ENCODE measurements at places on chromosomes 11 and 22.

DNA sequence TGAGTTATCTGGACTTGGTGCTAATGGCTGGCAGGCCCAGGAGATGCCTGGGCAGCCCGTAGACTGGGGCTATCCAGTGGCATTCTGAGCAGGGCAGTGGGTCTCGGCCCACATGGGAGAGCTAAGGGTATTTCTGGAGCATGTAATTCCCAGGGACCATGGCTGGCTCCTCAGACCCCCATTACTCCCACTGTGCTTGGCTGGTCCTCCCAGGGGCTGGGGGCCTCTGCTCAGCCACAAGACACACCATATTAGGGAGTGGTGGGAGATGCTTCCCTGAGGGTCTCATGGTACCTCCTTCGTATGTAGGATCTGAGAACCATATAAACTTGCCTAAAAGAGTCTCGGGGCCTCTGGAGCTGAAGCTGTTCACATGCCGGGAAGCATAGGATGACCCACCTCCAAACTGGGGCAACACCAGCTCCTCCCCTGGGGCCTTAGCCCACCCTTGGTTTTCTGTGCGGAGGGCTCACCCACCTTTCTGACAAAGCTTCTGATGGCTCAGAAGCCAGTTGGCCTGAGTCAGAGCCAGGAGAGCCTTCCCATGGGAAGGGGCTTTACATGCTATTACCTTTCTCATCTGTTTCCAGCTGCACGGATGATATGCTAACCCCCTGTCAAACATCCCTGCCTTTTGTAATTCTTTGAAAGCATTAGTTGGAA lies 9.5 kb upstream of the FTH1 start:
- DNase-seq: no peak

GRCh38 chr22:46639843-46640242 lies 19.7 kb downstream of the GRAMD4 start:
- no peak for DNase-seq

- peak; percentile 48 for DNase-seq
Measured at GRCh38 chr11:927871-928270, 2.2 kb downstream of the AP2A2 start.

- peak; percentile 51 for DNase-seq
Measured at GRCh38 chr11:66418168-66418985, 2.5 kb upstream of the NPAS4 start.

- no peak for DNase-seq
Measured at GRCh38 chr11:80007616-80008015, 566.8 kb upstream of the TENM4 start.

- DNase-seq: no peak
Measured at GRCh38 chr22:29756341-29756740, 10.5 kb downstream of the ZMAT5 start.

GRCh38 chr11:73376803-73377629 lies 817 bp downstream of the RELT start:
- no peak for DNase-seq

DNA sequence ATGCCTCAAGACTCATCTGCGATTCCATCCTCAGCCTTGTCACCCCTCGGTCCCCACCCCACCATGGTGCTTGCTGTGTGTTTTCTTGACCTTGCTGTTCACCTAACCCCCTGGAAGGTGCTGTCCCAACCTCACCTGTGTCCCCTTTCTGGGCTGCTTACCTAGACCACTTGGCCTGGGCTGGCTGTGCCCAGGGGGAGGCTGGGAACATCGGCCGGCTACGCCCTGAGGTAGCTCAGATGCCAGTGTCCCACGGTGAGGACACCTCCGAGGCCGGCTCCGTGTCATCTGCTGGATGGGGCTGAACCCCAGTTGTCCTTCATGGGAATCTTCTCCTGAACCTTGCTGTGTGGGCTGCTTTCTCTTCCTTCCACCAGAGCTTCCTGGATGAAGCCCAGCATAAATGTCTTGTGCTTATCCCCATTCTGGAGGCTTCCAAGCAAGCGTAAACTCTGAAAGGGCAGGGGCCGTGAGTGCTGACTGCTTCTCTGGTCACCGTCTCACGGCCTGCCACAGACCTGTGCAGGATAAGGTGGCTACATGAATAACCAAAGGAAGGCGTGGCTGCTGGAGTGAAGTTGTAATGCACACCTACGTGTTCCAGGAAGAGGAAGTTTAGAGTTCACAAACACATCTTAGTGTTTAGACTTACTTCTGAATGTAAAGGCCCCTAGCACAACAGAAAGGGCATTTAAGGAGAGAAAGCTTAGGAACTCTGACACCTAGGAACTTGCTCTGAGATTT lies 724.3 kb downstream of the TBC1D22A start:
- no peak for DNase-seq

DNA sequence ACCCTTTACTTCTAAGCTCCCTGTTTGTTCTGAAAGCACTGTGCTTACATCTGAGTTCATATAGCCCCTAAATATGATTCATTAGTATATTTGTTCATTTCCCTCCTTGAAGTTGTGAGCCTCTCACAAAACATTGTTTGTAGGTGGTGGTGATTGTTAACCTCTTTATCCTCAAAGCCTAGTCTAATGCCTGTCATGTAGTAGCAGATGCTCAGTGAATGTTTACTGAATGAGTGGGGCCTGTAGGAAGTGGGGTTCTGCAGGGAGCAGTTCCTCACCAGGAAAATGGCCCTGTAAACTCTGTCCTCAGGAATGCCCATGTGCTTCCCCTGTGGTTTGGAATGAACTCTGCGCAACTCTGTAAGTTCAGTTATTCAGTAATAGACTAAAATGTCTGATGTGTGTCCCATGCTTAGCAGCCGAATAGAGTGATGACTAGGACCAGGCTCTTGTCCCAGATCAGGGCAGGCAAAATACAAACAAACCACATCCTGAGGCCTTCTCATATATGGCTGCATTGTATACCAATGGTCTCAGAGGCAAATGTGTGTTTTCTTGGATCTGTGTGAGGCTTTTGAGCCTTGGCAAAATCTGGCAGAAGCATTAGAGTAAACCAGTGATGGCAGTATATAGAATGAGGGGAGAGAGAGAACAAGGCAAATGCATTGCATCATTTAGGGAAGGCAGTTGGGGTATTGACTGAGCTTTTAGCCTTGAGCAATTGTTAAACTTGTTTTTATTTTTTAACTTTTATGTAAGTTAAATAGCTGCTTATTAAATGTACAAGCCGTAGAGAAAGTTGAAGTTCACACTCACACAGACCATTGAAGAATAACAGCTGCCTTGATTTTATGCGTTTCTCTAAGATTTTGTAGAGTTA lies 91.4 kb upstream of the BIRC3 start:
- DNase-seq: no peak

- peak; percentile 3 for DNase-seq
Measured at GRCh38 chr11:7278314-7278917, 26.7 kb downstream of the SYT9 start.

- no peak for DNase-seq
Measured at GRCh38 chr11:15947681-15948648, 408.4 kb downstream of the SOX6 start.

DNA sequence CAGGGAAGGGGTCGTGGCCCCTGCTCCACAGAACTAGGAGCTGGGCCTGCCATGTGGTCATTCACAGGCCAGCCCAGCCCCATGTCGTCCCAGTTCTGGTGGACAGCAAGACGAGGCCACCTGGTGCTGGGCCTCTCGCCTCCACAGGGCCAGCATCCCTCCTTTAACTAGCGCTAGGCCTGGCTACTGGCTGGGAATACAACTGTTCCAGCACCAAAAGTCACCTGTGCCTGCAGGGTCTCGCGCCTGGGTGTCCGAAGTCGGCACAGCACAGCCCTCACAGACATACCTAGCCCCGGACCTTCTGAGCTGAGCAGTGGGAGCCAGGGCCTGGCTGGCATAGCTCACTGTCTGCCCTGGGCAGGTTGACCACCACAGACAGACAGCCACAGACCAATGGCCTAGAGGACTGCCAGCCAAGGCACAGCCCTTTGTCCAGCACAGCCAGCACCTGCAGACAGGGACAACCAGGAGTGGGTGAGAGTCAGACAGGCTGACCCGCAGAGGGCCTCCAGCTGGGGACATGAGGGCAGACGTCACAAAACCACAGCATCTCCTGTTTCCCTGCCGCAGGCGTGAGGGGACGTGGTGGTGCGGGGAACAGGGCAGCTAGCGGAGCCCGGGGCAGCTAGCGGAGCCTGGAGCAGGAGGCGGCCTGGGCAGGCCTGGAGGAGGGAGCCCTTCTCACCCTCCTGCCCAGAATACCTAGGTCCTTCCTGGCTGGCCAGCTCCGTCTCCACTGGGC lies 27.2 kb upstream of the TH start:
- no peak for DNase-seq

DNA sequence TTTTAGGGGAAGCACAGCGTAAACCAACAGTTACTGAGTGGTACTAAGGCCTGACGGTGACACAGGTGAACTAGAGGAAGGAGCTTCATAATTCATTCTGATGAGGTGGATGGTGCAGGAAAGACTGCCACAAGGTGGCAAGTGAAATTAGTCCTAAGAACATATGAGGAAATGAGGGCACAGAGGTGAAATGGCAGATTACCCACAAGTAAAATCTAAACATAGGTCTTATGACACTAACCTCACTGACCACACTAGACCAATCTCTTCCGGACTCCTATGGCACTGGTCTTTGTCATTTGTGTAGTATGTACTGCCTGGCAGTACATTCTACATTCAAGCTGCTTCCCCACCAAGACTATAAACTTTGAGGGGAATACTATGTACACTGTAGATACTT lies 20.2 kb downstream of the GAB2 start:
- no peak for DNase-seq

- DNase-seq: no peak
Measured at GRCh38 chr22:37967147-37967546, 13.6 kb downstream of the POLR2F start.

DNA sequence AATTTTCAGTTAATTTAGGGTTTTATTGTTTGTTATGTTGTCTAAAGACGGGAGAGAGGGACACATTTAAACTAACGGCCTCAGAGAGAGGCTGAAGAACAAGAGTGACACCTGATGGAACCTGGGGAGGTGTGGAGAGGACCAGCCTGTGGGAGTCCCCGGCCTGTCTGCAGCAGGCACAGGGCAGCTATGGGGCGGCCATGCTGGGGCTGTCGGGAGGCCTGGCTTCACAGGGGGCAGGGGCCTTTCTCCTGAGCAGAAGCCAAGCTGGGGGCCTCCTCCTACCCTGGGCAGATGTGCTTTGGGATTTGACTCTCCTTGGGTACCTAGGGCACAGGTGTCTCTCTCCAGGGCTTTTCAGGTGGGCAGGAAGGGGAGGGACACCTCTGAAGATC lies 21.9 kb downstream of the RELT start:
- DNase-seq: no peak

- no peak for DNase-seq
Measured at GRCh38 chr11:76237914-76238313, 31.6 kb upstream of the WNT11 start.

DNA sequence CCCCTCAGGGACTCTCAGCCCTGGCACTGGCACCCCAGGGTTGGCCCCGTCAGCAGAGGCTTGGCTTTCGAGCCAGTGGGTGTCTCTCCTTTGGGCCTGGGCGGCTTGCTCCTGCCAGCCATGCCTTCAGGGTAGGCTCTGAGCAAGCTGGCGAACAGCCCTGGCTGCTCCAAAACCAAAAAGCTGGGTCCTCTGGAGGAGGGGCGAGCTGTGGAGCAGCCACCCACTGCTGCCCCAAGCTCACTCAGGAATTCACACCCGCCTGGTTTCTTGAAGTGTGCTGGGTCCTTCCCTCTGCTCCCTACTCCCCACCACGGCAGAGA lies 6.2 kb downstream of the YDJC start:
- no peak for DNase-seq

- no peak for DNase-seq
Measured at GRCh38 chr11:121566279-121567168, 113.8 kb upstream of the SORL1-AS1 start.

DNA sequence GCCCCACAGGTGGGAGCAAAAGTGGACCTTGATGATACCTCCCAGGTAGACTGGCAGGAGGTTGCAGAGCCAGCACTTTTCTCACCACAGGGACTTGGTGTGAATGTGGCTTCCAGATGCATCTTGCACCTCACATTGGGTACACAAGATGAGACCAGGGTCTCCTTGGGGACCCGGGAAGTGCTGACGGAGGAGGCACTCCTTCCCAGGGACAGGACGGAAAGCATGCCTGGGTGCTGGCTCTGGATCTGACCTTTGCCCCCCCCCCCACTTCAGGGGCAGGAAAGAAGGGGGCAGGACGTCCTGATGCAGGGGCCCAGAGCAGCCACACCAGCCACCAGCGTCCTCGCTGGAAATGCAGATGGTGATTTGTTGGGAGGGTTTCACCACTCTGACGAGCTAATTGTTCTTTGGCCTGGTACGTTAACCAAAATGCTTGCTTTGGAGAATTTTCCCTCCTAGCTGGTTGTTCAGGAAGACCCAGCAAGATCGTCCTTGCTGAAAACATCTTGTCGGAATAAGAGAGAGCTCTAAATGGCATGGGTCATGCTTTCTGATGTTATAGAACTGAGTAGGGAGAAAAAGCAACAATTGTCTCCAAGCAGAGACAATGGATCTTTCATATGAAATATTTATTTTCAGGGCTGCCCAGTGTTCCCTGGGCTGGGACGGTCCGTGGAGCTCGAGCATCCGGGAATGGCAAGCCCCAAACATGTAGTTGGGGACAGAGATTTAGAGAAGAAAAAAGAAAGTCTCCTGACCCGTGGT lies 74.4 kb upstream of the PPARA start:
- DNase-seq: no peak

DNA sequence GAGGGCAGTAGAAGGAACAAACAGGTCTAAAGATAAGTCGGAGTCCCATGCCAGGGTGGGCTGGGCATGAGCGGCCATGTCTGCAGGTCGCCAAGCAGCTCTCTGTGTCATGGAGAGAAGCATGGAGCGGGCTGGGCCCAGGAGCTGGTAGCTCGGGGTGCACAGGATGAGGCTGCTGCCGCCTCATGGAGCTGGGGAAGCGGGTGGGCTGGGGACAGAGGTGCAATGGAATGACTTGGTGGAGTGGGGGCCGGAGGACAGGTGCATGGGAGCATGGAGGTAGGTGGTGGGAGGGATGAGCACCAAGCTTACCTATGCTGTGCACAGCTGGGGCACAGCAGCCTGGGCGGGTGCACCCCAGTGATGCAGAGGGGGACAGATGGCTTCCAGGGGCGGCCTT lies 3.6 kb downstream of the NRXN2 start:
- DNase-seq: no peak

GRCh38 chr11:16191868-16192240 lies 164.5 kb downstream of the SOX6 start:
- DNase-seq: peak; percentile 64

DNA sequence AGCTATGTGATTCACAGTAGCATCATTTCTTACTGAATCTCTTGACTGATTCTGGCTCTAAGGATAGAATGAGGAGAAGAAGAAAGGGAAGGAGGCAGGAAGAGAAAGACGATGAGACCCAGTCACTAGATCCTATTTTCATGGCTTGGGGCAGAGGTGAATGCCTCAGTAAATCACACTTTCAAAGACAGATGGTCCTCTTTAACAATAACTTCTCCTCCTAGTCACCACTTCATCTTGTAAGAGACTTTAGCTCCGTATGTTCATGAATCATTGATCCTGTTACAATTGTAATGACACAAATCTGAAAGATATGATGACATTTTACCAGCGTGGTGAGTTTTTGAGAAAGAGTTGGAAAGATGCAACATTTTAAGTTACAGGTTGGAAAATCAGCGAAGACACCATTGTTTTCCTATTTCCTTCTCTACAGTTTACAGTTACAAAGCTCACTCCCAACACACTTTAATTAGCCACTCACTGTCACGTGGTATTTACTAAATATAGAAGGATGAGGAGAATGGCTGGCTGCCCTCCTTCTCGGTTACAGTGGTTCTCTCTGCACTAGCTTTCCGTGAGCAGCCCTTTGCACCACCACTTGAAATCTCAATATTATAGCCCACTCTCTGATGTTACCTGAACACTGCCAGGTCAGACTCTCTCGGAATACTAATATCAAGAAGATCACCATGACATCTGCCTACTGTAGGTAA lies 205.8 kb downstream of the CADM1 start:
- no peak for DNase-seq
